HepG2 (cell line): ENCODE measurements at places on chromosomes 5 and 9. TPM values are rescaled to one million over a fixed set of nuclear protein-coding genes. Genes with fewer than 3 reads are reported as not detected.

GRCh38 chr5:74262544-74263207, 377.9 kb downstream of the ENC1 start:
- H3K27ac ChIP-seq: no peak overlapping the region
- no peaks in the 10 kb centered on the region for H3K36me3 ChIP-seq
- no peak overlapping the region for H3K4me3 ChIP-seq
- DNase-seq: no peak

DNA sequence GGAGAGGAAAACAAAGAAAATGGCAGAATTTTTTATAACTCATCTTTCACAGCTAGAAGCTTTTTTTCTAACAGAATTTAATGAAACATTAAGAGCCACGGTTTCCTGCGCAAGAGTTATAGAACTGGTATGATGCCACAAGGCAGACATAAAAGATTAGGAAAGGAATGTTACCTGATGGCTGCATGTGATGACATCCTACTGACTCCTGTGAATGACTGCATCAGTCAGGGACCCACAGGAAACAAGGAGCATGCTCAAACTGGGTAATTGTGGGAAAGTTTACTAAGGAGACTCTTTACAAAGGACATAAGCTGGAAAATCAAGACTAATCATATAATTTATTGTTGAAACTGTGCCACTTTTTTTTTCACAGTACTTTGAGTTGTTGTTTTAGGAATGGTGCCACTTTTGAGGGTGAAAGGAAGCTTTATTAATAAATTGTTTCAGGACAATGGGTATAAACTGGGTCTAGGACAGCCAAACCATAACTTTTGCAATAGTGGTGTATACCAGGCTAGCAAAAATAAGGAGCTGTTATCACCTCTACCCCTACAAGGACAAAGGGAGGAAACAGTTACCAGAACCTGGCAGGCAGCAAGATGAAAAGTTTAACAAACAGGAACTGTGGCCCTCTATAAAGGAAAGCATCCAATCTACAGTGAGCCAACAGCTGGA, 5.1 kb upstream of the TSLP start:
- H3K27ac ChIP-seq: no peak overlapping the region
- no peaks in the 10 kb centered on the region for H3K36me3 ChIP-seq
- H3K4me1 ChIP-seq: 0 out of 2 replicates have a peak, but pooled peaks cover 7% of the 10 kb centered on the region
- H3K27me3 ChIP-seq: peaks cover 27% of the 10 kb centered on the region; the same call in 2 of the 3 replicates
- DNase-seq: no peak

REXO4 gene
- 30.4 and 32.9 TPM in 2 replicates for total RNA-seq

DNA sequence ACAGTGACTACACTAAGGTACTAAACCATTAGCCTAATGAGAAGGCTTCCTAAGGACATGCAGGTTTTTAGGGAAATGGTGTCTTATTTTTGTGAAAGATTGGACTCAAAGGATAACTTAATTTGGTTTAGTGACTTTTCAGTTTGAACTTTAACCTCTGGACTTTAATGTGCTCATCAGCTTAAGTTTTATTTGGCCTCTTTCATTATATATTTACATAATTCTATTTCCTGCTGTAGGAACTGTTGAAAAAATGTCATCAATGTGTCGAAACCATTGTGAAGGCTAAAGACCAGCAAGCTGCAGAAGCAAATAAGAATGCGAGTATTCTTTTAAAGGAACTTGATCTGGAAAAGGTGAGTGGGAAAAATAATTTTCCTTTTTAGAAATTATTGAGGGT, 34.3 kb upstream of the EIF4EBP3 start:
- no peak overlapping the region for H3K4me3 ChIP-seq
- peaks cover 8% of the 10 kb centered on the region for H3K4me1 ChIP-seq
- H3K27ac ChIP-seq: no peak overlapping the region

GRCh38 chr9:108166519-108166918, 677.0 kb upstream of the KLF4 start:
- H3K27ac ChIP-seq: no peak overlapping the region
- no peak overlapping the region for H3K4me3 ChIP-seq
- H3K27me3 ChIP-seq: no peaks in the 10 kb centered on the region
- DNase-seq: peak; percentile 23

DNA sequence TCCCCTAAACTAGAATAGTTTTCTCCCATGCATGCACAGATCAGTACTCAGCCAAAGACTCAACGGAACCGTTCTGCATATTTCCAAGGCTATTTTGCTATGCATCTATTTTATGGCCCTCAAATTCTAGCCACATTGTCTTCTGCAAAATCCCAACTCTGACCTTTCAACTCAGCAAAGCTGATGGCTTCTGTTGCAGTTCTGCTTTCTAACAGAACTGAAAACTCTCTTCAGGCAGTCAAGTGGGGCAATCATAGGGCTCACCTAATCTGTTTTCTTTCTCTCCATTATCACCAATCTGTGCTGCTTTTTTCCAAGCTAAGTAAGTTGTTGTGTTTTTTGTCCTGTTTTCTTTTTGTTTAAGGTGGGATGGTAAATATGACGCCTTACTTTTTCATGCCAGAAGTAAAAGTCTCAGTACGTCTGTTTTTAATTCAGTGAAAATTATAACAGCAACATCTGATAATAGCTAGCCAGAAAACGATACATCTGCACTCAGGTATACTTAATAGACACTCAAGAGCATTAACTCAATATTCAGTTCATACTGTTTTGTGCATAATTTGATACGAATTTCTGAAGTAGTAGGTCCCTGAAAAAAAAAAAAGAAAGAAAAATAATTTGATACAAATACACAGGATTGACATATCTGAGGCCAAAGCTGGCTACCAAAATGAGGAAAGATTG, 454.3 kb downstream of the TLE1 start:
- no peak for DNase-seq
- no peak overlapping the region for H3K27ac ChIP-seq
- H3K36me3 ChIP-seq: no peaks in the 10 kb centered on the region
- H3K4me3 ChIP-seq: no peak overlapping the region
- H3K27me3 ChIP-seq: no peaks in the 10 kb centered on the region

GRCh38 chr5:107570181-107570580, 100.6 kb downstream of the EFNA5 start:
- H3K27me3 ChIP-seq: no peaks in the 10 kb centered on the region

GRCh38 chr5:55441107-55441771, 93.5 kb downstream of the PLPP1 start:
- H3K27ac ChIP-seq: no peak overlapping the region
- no peak for DNase-seq
- H3K4me3 ChIP-seq: no peak overlapping the region

TMCO6 gene
- 8.2 and 16.6 TPM in 2 replicates for total RNA-seq

DNA sequence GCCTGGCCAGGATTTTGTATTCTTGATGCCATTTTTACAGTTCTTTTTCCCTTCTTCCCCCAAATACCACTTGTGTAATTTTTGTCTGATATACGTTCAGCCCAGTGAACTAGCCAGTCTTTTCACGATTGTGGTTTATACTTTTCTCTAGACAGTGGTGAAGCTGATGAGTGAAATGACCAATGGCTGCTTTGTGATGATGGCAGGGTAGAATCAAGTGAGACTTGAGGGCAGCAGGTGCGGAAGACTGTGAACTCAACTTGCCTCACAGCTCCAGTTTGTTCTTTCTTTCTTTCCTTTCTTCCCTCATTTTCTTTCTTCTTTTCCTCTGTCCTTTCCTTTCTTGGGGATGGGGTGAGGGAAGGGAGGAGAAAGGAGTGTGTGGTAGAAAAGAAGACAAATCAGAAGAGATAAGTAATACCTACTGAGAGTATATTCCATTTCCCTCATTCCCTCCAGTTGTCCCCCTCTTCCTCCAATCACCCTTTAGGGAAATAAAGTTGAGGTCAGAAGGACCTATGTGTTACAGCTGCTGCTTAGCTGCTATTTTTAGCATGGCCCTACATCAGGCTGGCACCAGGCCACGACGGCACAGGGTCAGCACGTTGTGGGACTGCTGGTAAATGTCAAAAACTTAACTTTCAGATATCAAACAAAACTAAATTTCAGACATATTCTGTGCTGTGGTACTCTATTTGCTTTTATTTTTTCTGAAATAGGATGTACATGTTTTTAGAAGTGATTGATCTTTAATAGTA, 12.3 kb downstream of the ZSWIM6 start:
- H3K36me3 ChIP-seq: no peaks in the 10 kb centered on the region
- H3K4me3 ChIP-seq: no peak overlapping the region
- no peaks in the 10 kb centered on the region for H3K27me3 ChIP-seq
- H3K4me1 ChIP-seq: 0 out of 2 replicates have a peak, but pooled peaks cover 5% of the 10 kb centered on the region
- DNase-seq: no peak
- no peak overlapping the region for H3K27ac ChIP-seq

- H3K4me3 ChIP-seq: no peak overlapping the region
- H3K4me1 ChIP-seq: no peaks in the 10 kb centered on the region
- DNase-seq: no peak
- H3K27me3 ChIP-seq: no peaks in the 10 kb centered on the region
- H3K27ac ChIP-seq: no peak overlapping the region
These were observed 245.4 kb downstream of the EBF1 start for GRCh38 chr5:158854260-158854783.

DNA sequence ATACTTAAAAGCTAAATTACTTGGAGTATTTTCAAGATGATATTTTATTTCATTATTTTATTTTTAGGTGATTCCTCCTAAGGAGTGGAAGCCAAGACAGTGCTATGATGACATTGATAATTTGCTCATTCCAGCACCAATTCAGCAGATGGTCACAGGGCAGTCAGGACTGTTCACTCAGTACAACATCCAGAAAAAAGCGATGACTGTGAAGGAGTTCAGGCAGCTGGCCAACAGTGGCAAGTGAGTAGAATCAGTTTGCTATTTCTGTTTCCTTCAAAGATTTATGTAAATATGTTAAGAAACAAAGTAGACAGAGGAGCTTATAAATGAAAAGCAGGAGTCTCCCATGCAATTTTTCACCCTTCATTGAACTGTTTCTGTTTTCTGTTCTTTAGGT, 47.8 kb downstream of the KDM4C start:
- no peaks in the 10 kb centered on the region for H3K27me3 ChIP-seq
- no peaks in the 10 kb centered on the region for H3K4me1 ChIP-seq
- no peak overlapping the region for H3K27ac ChIP-seq
- peaks cover 2% of the 10 kb centered on the region; the same call in 1 of the 2 replicates for H3K36me3 ChIP-seq
- no peak overlapping the region for H3K4me3 ChIP-seq

DNA sequence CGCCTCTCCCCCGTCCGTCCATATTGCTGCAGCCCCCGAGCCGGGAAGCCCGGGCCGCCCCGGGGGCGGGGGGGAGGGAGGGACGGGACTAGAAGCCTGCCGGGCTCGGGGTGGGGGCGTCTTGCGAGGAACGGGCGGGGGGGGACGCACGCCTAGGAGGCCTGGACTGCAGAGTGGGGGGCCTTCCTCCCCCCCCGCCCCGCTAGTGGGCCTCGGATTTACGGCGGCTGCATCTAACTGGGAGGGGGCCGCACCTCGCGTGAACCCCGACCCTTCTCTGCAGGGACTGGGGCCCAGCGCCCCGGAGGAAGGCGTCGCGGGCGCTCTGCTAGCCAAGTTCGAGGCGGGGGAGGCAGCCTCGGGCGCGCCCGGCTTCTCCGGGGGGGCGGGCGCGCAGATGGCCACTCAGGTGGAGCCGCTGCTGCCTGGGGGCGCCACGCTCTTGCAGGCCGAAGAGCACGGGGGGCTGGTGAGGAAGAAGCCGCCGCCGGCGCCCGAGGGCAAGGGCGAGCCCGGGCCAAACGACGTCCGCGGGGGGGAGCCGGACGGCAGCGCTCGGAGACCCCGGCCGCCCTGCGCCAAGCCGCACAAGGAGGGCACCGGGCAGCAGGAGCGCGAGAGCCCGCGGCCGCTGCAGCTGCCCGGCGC, at the start of gene LARP1:
Gene LARP1, plus strand, starts transcription at position 17 of the 648 bp plus-strand sequence. Its CDS starts 381 bp downstream, at position 398.
- no peak for DNase-seq
- H3K4me1 ChIP-seq: peaks cover 56% of the 10 kb centered on the region
- H3K4me3 ChIP-seq: peak within 1 kb of the TSS; percentile 94
- no peaks in the 10 kb centered on the region for H3K27me3 ChIP-seq
- peak within 1 kb of the TSS; percentile 93 for H3K27ac ChIP-seq

DNA sequence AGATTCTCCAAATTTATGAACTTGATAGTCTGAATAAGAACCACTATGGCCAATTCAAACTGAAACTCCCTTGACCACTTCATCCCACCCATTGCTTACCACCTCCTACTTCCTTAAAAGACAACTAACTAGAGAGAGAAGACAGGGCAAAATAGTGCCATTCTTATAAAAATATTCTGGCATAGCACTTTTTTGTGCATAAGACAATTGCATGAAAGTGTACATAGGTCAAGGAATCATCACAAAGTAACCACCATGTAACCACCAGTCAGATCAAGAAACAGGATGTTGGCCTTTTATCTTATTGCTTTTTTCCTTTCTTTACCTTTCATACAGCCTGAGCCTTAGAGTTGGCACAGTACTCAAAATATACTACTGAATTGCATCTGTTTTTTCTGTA, 8.1 kb upstream of the ARSB start:
- DNase-seq: no peak
- H3K36me3 ChIP-seq: no peaks in the 10 kb centered on the region
- no peak overlapping the region for H3K27ac ChIP-seq
- H3K27me3 ChIP-seq: no peaks in the 10 kb centered on the region
